Astrocyte of the cerebellum (primary cell): ENCODE measurements at places on chromosomes 2 and 18.

DNA sequence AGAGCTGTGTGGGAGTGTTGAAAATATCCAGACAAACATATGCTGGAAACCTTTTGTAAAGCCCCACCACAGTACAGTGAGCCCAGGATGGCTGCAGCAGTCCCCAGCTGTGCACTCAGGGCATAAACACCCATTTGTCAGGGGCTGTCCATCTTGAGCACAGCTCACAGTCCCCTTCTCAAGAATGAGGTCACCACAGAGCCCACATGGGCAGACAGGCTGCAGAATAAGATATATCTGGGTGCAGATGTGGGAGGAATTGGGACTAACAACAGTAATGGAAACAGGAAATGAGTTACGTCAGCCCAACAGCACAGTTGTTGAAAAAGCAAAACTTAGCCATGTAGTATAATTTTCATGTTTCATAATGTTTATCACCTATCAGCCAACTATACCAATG lies 219.6 kb downstream of the ETAA1 start:
- DNase-seq = no peak

DNA sequence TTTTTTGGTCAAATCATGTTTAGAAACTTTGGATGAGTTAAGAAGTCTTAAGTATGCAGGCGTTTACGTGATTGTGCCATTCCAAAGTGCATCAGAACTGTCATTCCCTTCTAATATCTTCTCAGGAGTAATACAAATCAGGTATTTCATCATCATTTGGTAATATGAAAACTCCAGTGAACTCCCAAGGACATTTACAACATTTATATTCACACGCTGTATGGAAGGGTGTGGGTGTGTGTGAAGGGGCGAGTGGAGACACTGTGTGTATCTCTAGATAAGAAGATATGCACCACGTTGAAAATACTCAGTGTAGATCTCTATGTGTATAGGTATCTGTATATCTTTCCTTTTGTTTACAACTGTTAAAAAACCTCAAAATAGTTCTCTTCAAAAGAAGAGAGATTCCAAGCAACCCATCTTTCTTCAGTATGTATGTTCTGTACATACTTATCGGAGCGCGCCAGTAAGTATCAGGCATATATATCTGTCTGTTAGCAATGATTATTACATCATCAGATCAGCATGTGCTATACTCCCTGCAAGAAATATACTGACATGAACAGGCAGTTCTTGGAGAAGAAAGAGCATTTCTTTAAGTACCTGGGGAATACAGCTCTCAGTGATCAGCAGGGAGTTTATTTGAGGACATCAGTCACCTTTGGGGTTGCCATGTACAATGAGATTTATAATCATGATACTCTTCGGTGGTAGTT lies 29.3 kb downstream of the COX7A2L start:
- no peak for DNase-seq

DNA sequence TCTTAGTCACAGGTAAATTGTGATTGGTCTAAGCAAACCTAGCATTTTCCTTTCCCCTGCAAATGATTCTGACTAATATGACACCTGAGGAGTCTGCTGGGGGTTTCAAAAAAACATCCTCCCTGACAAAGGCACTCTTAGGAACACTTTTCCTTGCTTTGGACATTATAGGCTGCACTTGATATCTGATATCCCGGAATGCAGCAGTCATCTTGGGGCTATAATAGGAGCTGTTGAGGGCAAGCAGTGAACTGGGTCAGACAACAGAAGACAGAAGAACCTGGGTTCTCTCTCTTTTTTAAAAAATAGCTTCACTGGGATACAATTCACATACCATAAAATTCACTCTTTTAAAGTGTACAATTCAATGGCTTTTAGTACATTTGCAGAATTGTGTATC lies 229.3 kb downstream of the RAB3GAP1 start:
- no peak for DNase-seq

GRCh38 chr2:3303583-3304406 lies 73.8 kb downstream of the EIPR1 start:
- DNase-seq = peak; percentile 68

DNA sequence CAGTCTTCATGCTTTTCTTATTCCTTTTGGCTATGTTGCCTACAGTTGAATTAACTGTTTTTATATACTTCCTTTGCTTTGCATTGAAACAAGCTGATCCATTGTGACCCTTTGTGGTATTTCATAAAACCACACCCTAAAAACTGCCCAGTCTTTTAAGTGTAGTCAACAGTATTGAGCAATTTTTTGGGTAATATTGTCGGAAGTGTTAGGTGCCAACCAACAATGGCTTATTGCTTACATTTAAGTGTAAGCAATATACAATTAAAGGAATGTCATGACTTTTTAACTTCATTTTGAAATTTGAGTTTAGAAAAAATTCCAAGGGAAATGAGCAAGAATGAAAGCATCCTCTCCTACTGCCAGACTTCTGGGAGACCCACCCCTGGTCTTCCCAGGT lies 174.1 kb downstream of the NEDD4L start:
- no peak for DNase-seq
